ENCODE measurements at places on chromosomes 6 and 20.

GRCh38 chr20:24148372-24148771 is 159.8 kb upstream of the GGTLC1 start:
- H3K4me1 ChIP-seq = peaks cover 5% of the 10 kb centered on the region
- H3K4me3 ChIP-seq = no peak overlapping the region
- DNase-seq = no peak

DNA sequence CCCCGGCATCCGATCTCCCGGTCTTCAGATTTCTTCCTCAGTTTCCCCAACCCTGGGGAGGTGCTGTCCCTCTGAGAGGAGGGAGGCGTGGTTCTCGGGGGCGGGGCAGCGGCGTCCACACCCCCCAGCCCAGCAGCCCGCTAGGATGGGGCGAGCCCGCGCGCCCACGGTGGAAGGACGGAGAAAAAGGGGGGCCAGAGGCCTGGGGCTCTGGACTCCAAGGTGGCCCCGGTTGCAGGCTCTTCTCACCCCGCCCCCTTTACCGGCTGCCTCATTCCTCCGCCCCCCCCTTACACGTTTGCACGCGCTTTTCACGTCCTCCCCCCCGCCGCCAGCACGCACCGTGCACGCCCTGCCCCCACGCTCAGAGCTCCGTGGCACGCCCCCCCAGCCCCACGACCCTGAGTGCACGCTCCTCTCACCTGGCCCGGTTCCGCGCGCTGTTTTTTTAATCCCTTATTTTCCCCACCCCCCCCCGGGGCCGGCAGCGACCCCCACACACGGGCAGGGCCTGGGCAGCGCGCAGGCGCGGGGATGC is 402 bp downstream of the ZBTB12 start:
- H3K27me3 ChIP-seq = peaks cover 5% of the 10 kb centered on the region
- DNase-seq = peak; percentile 36
- no peak overlapping the region for H3K27ac ChIP-seq
- H3K4me1 ChIP-seq = peaks cover 25% of the 10 kb centered on the region
- H3K36me3 ChIP-seq = peaks cover 1% of the 10 kb centered on the region

- DNase-seq = no peak
- 0 out of 2 replicates have a peak, but pooled peaks cover 2% of the 10 kb centered on the region for H3K36me3 ChIP-seq
- H3K4me1 ChIP-seq = peaks cover 43% of the 10 kb centered on the region
- H3K4me3 ChIP-seq = no peak overlapping the region
Measured at GRCh38 chr6:134233180-134233955, 84.5 kb downstream of the SGK1 start.

- H3K27ac ChIP-seq = no peak overlapping the region
- DNase-seq = no peak
- peaks cover 43% of the 10 kb centered on the region for H3K4me1 ChIP-seq
- H3K27me3 ChIP-seq = no peaks in the 10 kb centered on the region
- H3K4me3 ChIP-seq = no peak overlapping the region
- H3K36me3 ChIP-seq = no peaks in the 10 kb centered on the region
Measured at GRCh38 chr6:15131651-15132061, 114.2 kb upstream of the JARID2 start.

DNA sequence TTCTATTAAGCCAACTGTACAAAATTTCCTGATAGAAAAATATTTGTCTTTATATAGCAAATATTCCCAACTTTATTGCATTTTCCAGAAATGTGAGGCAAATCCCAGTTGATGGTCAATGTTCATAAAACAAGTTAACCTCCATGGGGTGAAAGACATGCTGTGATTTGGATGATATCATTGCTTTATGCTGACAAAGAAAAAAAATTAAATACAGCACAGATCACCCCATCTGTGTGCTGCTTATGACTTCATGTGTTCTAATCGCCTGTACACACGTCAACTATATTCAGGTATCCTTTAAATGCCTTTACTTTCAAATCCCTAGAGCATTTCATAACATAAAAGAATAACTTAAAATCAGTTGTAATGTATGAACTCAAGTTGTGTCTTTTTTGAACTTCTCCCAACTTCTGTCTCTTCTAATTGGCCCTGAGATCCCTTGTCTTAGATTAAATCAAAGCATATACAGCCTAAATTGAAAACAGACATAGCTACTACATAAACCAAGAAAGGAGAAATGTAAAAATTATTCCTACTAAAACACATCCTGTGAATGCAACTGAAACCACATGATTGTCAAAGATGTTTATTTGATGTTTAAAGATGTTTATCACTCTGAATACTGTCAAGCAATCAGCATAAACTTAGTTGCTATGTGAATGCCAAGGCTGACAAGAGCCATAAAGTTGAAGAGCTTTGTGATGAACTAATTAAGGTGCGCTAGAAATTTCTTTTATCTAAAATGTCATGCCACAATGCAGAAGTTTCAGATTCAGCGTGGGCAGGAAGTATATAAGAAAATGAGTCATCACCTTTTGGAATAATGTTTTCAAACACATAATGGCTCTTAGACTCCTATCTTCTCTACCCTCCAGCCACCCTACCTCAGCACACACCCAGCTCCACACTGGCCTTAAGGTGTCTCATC is 68.7 kb downstream of the FILIP1 start:
- peaks cover 8% of the 10 kb centered on the region for H3K4me1 ChIP-seq
- peaks cover 2% of the 10 kb centered on the region for H3K36me3 ChIP-seq
- DNase-seq = no peak
- no peak overlapping the region for H3K27ac ChIP-seq
- H3K4me3 ChIP-seq = no peak overlapping the region

GRCh38 chr6:79416931-79417330 is 120.3 kb downstream of the LCA5 start:
- H3K27ac ChIP-seq = no peak overlapping the region
- H3K27me3 ChIP-seq = no peaks in the 10 kb centered on the region
- H3K4me3 ChIP-seq = no peak overlapping the region
- H3K4me1 ChIP-seq = peaks cover 38% of the 10 kb centered on the region

GRCh38 chr6:97850458-97851212 is 567.6 kb upstream of the MMS22L start:
- no peaks in the 10 kb centered on the region for H3K27me3 ChIP-seq
- no peaks in the 10 kb centered on the region for H3K36me3 ChIP-seq
- H3K4me1 ChIP-seq = peaks cover 47% of the 10 kb centered on the region
- DNase-seq = no peak

DNA sequence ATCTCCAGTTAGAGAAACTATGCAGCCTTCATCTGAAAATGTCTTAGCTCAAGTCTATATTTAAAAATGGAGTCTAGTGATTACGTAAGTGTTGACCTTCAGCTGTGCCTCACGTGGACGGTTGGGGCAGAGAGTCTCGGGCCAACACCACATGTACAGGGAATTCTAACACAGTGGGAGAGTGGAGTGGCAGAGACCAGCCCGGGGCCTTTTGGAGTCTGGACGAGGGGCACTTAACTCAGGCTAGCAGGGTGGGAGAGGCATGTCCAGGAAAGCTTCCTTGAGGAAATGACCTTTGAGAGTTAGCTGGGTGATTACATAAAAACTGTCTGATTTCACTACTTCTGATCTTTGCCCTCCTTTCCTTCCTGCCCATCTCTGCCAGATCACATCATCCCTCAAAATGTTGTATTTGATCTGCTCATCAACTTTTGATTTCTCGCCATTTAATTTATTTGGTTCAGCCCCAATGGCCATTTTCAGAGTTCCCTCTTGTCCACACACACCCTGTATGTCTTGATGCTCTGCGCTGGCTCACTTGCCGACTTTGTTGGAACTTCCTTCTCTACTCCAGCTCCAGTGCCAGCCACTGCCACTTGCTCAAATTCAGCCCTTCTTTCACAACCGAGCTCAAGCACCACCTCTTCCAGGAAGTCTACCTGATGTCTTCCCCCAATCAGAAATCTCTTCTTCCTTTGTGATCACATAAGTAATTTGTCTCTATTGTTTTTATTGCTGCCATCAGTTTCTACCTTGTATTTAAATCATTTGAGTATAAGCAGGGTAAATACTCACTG is 2.6 kb downstream of the ARMC2 start:
- peaks cover 15% of the 10 kb centered on the region for H3K36me3 ChIP-seq
- H3K27ac ChIP-seq = no peak overlapping the region
- no peak for DNase-seq
- H3K4me3 ChIP-seq = no peak overlapping the region

DNA sequence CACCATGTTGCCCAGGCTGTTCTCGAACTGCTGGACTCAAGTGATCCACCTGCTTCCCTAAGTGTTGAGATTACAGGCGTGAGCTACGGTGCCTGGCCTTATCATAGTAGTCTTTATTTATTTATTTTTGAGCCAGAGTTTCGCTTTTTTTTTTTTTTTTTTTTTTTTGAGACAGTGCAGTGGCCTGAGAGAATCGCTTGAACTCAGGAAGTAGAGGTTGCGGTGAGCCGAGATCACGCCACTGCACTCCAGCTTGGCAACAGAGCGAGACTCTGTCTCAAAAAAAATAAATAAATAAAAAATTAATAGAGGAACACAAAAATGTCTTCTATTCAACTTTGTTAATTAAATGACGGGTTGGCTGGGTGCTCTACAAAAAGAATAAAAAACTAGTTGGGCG is 12.9 kb downstream of the MAPRE1 start:
- 0 out of 2 replicates have a peak, but pooled peaks cover 13% of the 10 kb centered on the region for H3K4me1 ChIP-seq
- peaks cover 78% of the 10 kb centered on the region for H3K36me3 ChIP-seq
- H3K27ac ChIP-seq = peak overlapping the region; percentile 12
- no peaks in the 10 kb centered on the region for H3K27me3 ChIP-seq
- DNase-seq = no peak

DNA sequence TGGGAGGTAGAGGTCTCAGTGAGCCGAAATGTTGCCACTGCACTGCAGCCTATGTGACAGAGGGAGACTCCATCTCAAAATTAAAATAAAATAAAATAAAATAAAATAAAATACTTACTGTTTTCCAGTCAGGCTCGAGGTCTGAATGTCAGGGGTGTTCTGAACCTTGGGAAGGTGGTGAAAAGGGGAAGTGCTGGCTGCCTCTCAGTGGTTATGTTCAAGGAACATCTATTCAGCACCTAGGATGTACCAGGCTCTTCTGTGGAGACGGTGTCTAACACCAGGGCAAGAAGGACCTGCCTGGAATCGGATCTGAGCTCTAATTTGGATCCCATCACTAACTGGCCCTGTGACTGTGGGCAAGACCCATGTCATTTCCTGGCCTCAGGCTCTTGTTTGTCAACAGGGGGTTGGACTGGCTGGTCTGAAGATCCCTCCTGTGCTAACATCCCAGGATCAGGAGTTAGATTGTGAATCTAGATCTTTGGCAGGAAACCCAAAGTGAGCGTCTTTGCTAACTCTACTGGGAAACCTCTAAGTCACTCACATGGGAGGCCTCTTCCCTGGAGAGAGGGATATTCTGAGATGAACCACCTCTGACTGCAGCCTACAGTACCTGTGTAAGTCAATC is 63.4 kb upstream of the SIRPG start:
- H3K4me3 ChIP-seq = no peak overlapping the region
- peaks cover 4% of the 10 kb centered on the region for H3K36me3 ChIP-seq
- no peak overlapping the region for H3K27ac ChIP-seq
- H3K27me3 ChIP-seq = peaks cover 100% of the 10 kb centered on the region
- peaks cover 27% of the 10 kb centered on the region for H3K4me1 ChIP-seq

- no peak for DNase-seq
- H3K27ac ChIP-seq = no peak overlapping the region
- H3K36me3 ChIP-seq = no peaks in the 10 kb centered on the region
- no peaks in the 10 kb centered on the region for H3K27me3 ChIP-seq
Measured at GRCh38 chr6:119124079-119124824, 45.8 kb upstream of the FAM184A start.

DNA sequence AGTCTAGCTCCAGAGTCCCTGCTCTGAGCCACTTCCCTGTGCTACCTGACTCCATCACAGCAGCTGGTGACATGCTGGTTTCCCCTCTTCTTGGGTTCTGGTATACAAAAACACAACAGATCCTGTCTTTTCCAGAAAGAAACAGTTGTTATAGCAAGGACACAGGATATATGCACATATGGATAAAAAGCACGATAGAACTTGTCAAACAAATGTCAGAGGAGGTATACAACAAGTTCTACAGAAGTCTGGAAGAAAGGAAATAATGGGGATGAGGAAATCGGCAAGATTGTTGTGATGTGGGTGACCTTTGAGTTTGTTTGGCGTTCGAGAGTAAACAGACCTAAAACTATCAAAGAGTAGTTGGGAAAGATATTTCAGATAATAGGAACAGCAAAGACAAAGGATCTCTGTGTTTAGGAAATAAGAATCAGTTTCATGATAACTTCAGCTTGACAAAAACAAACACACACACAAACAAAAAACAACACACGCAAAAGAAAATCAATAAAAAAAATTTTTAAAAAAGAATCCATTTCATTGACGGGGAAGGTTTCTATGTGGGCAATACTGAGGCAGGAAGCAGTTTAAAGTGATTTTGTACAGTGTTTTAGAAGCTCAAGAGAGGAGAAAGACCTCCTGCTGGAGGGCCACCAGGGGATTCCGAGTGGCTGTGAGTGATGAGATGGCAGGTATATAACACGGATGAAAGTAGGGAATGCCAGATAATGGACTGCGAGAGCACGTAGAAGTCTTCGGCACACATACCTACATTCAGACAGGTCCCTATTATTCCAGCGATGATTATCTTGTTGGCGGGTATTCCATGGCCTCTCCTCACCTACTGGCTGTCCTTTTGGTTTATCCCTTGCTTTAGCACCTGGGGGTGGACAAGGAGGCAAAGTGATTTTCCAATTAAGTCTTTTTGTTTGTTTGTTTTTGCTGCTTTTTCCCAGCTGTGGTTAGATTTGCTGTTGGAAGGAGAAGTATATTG is 174.9 kb downstream of the HS3ST5 start:
- no peaks in the 10 kb centered on the region for H3K27me3 ChIP-seq
- 0 out of 2 replicates have a peak overlapping the region, but pooled peaks have one; percentile 20 for H3K27ac ChIP-seq
- DNase-seq = no peak
- H3K36me3 ChIP-seq = no peaks in the 10 kb centered on the region

- H3K4me1 ChIP-seq = peaks cover 8% of the 10 kb centered on the region
- peak; percentile 24 for DNase-seq
- H3K27ac ChIP-seq = no peak overlapping the region
- H3K27me3 ChIP-seq = peaks cover 91% of the 10 kb centered on the region
- H3K4me3 ChIP-seq = peak overlapping the region; percentile 44
Measured at GRCh38 chr20:59576216-59576953, 28.0 kb upstream of the PHACTR3 start.

DNA sequence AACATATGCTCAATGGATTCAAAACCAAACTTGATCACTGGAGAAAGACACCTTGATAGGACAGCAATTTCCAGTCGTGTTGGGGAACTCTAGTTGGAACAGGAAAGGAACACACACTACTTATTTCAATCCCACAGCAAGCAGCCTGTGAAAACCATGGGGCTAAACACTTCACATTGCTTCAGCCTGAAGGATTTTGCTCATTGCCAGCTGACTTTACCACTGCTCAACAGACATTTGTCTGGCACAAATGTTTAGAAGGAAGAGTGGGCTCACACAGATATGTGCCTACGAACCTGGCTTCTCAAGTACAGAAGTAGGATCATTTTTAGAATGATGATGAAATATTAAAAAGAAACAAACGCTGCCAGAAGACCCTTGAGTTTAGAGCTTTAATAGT is 598.1 kb downstream of the PHF3 start:
- no peak overlapping the region for H3K27ac ChIP-seq
- no peak overlapping the region for H3K4me3 ChIP-seq
- DNase-seq = no peak
- no peaks in the 10 kb centered on the region for H3K4me1 ChIP-seq
